GM06990 (cell line): ENCODE measurements at places on chromosomes 16 and 17.

DNA sequence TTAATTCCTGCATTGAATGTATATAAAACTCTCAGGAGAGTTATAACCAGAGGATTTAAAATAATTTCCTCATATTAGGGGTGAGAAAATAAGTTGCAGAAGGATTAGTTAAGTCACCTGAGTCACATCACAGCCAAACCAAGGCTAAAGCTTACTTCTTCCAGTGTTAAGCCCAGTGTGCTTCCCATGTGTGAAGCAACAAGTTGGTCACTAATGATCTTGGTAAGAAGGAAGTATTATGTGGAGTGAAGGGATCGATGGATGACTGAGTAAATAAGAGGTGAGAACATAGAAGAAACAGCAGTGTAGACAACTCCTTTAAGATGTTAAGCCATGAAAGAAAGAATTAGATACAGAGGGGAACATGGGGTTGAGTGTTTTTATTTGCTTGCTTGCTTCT lies 20.6 kb downstream of the ESRP2 start:
- DNase-seq, result no peak

DNA sequence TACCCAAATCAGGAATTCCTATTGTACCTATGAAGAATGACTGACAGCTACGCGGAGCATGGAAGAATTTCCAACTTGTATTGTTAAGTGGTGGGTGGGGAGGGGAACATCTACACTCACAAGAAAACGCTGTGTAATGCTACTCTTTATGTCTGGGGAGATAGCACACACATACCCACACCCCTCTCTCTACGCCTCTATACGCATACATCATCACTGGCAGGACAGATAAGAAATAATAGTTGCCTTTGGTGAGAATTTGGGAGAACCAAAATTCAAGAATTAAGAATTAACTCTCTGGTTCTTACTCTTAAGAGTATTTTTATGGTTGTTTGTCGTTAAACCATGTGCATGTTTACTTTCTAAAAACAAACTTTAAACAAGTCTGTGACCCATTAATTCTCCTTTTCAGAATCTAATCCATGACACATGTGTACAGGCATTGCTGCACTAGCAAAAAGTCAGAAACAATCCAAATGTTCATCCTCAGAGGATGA lies 33.9 kb downstream of the CREBBP start:
- DNase-seq, result no peak

DNA sequence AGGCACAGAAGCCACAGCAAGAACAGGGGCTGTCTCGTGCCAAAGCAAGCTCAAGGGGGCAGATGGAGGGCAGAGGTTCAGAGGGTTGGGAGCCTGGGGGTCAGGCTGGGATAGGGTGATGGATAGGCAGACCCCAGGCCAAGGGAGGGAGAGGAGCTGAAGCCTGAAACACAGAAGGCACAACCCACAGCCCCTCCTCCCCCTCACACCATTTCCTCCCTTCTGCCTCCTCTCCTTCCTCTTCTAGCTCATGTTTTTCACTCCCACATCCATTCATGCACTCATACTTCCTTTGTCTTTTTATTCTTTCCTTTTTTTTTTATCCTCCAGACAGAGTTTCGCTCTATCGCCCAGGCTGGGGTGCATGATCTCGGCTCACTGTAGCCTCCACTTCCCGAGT lies 61.1 kb downstream of the SOCS1 start:
- no peak for DNase-seq

GRCh38 chr17:823501-823902 lies 41.3 kb downstream of the MRM3 start:
- DNase-seq, result peak; percentile 70

GRCh38 chr16:54977211-54977610 lies 46.5 kb downstream of the IRX5 start:
- no peak for DNase-seq
